ENCODE measurements at places on chromosomes 4 and X.

DNA sequence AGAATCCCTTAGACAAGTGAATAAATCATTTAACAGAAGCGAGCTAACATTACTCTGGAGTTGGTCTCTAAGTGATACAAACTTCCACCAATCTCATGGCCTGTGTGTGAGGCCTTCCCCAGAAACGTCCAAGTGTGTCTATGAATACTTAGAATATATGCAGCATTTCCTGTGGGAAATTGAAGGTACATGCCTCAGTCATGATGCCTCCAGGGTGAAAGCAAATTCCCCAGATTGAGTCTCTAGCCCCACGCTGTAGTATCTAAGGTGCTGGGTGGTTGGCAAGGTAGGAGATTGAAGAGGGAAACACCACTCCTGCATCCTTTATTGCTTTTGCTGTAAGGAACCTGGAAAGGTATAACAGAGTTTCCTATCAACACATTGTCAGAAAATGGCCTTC is 113.8 kb downstream of the IL13RA2 start:
- DNase-seq, result no peak

DNA sequence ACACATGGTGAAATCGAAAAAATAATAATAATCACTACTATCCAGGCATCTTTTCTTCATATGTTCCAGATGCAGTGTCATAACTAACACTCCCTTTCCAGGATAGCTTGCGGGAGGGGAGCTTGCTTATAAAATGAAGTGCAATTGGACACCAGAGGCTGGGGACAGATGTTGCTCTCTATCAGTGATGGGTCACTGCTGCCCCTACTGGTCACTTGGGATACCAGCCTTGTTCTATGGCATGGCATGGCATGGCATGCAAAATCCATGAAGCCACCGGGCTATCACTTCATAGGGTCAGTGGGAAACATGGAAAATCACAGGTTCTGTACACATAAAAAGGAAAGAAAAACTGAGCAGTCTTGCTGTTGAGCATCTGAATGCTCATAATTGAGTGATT is 168.1 kb downstream of the GLRA2 start:
- no peak for DNase-seq

DNA sequence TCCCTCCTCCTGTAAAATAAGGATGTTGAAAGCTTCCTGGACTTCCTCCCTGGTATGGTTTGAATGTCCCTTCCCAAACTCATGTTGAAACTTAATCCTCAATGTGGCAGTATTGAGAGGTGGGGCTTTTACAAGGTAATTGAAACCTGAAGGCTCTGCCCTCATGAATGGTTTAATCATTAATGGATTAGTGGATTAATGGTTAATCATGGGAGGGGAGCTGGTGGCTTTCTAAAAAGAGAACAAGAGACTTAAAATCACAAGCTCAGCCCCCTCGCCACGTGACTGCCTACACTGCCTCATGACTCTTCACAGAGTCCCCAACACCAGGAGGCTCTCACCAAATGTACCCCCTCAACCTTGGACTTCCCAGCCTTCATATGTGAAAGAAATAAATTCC is 124.6 kb upstream of the ANXA3 start:
- no peak for DNase-seq

- no peak for DNase-seq
These were observed 45.8 kb upstream of the CLCN4 start for GRCh38 chrX:10110984-10111363.

GRCh38 chr4:101885574-101885973 is 95.0 kb downstream of the BANK1 start:
- no peak for DNase-seq

DNA sequence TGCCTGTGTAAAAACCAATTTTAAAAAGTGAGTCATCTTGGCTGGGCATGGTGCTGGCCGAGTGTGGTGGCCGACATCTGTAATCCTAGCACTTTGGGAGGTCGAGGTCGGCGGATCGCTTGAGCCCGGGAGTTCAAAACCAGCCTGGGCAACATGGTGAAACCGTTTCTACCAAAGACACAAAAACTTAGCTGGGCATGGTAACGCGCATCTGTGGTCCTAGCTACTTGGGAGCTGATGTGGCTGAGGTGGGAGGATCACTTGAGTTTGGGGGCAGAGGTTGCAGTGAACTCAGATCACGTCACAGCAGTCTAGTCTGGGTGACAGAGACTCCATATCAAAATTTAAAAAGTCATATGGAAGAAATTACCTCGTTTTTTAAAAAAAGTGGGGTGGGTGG is 7.6 kb downstream of the RLIM start:
- DNase-seq, result no peak

DNA sequence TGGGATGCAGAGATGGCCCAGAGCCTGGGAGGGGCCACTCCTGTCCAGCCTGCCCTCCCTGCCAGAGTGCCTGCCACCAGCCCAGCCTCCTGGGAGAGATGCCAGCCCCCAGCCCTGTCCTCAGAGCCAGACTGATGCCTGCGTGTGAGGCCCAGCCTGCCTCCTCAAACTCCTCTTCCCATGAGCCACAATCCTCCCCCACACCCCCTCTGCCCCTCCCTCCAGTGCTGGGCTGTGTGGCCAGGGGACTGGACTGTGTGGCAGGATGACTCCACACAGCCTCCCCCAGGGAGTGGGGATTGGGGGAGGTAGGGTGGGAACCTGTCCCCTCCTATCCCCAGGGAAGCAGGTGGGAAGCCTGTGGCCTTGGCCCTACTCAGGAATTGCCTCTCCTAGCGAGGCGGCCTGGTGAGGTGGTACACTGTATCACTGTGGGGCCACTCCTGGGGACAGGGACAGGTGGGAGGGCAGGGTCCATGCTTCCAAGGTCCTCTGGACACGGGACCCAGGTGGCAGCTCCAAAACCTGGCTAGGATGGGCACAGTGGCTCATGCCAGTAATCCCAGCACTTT is 4.3 kb upstream of the SH3BP2 start:
- DNase-seq, result no peak

DNA sequence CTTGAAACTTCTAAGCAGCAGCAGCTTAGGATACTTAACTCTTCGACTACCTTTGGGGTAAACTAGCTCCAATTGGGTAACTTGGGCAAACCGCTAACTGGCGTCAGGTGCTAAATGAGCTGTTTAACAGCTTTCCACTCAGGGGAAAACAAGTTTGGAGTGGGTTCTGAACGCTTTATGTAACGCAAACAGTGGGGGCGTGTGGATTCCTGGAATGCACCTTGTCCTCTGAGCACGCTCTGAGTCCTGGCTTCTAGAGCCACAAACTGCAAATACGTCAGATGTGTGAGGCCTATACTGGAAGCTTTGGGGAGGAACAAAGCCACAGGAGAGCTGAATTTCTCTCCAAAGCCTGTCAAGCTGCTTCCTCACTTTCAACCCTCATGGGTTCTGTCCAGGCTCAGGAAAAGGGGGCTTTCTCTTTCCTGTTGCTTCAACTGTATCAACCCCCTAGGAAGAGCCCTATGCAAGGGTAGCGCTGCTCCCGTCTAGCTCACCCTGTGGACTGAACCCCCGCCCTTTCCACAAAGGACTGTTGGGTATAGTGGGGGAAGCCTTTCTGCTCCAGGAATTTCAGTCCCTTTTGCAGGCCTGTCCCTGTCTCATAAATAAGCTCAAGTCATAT is 4.5 kb upstream of the WDR1 start:
- DNase-seq, result no peak

GRCh38 chrX:15915959-15916703 is 61.5 kb upstream of the AP1S2 start:
- DNase-seq, result no peak

All from NCI-H187 treated with DMSO at 0.1 percent for 48 hours (cell line).